ENCODE measurements at places on chromosomes 7 and 10.

DNA sequence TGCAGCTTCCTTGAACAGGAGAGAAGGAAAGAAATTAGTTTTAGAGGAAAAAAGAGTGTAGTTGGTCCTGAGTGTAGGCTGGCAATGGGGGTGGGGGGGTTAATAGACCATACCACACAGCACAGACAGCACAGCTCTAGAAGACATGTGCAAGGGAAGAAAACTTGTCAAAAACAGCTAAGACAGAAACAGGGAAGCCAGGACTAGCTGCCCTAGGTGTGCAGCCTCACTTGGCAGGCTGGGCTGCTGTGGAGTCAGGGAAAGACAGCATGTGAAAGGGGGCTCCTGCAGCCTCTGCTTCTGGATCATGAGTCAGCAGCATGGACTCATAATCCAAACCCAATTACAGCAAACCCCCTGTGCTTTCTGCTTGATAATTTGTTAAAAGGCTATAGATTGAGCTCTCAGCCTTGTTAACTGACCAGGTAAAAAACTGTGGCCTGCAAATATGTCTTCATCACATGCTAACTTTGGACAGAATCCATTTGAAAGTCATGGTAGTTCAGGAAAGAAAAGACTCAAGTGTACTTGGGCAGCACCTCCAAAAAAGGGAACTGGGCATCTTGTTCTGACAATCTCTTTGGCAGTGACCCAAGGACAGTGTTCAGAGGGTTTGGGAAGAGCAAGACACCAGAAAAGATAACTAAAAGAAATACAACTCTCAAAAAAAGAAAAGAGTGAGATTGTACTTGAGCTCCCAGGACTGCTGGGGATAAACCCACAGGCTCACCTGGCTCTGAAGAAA lies 142.2 kb upstream of the VWC2 start:
- no peak for DNase-seq

DNA sequence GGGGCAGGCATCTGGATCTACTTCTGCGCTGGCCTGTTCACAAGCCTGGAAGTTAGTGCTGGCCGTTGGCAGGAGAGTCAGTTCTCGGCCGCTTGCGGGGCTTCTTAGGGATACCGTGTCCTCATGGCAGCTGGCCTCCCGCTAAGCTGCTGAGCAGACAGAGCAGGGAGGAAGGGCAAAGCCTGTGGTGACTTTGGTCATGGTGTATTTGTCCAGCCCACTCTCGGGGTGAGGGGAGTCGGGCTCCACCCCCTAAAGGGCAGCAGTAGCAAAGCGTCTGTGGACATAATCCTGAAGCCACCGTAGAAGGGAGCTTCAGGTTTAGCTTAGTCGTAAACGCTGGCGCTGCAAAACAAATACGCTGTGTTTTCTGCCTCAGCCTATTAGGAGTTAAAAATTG lies 12.2 kb downstream of the UBE3C start:
- DNase-seq = peak; percentile 45

DNA sequence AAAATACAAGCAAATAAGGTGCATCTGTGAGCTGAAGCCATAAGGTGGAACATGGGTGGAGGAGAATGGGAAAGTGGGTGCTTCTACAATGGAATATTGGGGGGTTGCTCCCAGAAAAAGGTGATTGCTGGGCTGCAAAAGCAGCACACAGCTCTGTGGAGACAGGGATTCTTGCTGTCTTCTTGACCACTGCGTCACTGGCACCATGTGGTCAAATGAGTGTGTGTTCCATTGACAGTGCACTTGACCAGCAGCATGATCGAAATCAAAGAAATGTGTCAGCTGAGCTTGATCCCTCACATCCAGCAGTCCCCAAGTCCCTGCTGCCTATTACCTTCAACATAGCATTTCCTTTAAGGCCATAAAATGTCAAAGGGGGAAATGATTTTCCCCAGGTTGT lies 56.2 kb downstream of the GPR26 start:
- DNase-seq = no peak

GRCh38 chr10:84164442-84164841 lies 9.2 kb upstream of the GPR15LG start:
- no peak for DNase-seq

DNA sequence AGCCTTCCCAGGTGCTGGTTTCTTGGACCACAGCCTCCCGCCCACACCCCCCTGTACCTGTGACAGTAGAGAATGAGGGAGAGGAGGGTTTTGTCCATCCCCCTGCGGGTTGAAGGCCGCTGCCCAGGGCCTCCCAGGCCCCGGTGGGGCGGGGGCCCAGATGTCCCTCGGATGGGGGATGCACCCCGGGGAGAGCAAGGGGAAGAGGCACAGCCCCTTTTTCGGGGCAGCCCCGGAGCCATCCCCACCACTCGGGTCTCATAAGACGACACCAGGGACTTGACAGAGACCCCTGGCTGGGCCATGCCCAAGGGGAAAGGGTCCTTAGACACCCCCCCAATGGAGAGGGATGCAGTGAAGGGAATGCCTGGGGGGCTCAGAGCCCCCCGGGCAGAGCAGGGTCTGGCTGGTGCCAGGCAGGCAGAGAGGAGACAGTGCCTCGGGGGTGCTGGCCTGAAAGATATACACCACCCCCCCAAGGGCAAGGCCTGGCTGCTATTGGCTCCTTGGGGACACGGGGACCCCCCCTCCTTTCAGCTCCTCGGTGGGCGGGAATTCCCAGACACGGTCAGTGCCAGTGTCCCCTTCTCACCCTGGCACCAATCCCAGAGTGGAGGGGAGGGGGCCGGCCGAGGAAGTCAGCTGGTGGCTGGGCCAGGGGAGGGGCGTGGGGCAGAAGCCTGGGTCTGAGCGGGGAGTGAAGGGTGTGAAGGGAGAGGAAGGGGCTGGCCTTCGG lies 3.7 kb upstream of the SPACDR start:
- no peak for DNase-seq

- peak; percentile 47 for DNase-seq
Observed at GRCh38 chr7:98276241-98276761, 5.2 kb upstream of the BRI3 start.

DNA sequence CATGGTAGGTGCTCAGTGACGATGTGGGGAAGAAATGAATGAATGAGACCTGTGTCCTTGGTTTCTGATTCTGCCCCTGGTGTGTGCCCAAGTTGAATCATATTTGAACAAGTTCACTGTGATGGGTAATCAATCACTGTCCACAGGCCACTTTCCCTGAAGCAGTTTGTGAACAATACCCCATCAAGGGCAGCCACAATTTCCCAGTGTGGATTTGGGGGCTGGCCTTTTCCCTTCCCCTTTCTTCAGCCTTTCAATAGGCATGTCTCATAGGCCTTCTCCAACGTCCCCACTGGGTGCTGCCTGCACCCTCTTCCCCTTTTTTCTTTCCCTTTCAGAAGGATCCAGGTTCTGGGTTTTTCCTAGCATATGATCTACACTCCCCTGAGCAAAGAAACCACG lies 64.7 kb downstream of the CREB5 start:
- DNase-seq = no peak

DNA sequence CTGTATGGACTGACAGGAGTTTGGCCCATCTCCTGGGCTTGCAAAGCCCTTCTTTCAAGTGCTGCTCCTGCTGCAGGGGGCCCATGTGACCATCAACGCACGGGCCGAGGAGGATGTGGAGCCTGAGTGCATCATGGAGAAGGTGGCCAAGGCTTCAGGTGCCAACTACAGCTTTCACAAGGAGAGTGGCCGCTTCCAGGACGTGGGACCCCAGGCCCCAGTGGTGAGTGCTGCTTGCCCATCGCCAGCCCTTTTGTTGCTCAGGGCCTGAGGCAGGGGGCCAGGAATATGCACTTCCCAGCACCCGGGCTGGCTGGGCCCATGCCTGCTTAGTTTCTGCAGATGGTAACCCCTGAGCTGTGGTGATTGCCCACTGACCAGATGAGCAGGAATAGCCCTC lies 8.7 kb downstream of the PGAM2 start:
- DNase-seq = no peak

DNA sequence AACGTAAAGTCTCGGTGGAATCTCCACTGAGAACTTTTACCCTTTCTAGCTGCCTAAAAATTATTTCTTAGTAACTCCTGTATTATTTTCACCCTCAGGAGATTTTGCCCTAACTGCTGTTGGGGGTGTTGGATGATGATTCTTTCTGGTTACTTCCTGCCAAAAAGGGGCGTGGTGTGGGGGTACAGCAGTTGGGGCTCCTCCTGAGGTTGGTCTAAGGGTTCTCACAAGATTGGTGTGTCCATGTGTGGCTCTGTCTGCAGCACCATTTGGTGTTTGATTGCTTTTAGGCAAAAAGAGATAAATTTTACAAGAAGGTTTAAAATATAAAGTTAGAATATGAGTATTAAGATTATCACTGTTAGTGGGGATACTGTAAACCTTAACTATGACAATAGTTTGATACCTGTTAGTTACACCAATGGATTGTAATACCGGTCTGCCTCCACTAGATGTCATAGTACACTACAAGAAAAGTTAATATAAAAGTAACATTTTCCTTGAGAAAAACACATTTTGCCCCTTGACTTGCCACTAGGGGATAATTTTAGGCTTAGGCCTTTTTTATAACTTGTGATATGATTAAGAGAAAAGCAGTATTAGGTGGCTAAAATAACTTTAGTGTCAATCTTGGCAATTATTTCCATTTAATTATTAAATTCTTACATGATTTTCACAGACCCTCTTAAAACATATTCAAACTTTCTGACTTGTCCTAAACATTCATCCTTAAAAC lies 928.7 kb downstream of the IPMK start:
- peak; percentile 10 for DNase-seq

GRCh38 chr10:69089638-69090599 lies 2.0 kb downstream of the SRGN start:
- DNase-seq = no peak

- no peak for DNase-seq
Observed at GRCh38 chr7:99331002-99331401, 5.3 kb downstream of the ARPC1A start.

- DNase-seq = no peak
Observed at GRCh38 chr7:30503274-30504212, 1.1 kb downstream of the GGCT start.

DNA sequence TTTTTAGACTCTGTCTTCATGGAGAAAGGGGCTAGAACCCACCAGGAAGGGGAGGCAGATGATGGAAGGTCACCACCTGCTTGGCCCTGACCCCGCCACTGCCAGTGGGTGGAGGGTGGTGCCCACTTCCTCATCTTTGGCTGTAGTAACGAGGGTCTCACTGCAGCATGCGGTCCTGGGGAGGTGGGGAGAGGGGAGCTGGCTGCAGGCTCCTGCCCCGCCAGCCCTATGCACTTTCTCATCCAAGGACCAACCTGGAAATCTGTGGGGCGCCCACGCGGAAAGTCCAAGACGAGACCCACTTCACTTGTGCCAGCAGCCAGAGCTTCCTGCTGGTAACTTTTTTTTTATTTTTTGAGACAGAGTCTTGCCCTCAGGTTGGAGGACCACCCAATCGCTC lies 101.0 kb downstream of the CUX1 start:
- no peak for DNase-seq

- DNase-seq = no peak
Observed at GRCh38 chr10:129973674-129974059, 9.6 kb upstream of the EBF3 start.

DNA sequence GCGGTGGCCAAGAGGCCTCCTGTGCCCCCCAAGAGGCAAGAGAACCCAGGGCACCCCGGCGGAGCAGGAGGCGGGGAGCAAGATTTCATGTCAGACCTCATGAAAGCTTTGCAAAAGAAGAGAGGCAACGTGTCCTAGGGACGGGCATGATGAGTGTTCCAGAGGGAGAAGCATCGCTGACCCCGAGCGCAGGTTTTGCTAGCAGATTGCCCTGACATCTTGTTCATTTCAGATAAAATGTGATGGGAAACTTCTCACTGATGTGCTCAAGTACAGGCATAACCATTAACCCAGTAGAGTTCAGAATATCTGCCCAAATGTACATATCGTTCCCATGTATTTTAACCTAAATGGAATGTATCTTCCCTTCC lies 129.2 kb downstream of the APBB1IP start:
- DNase-seq = no peak

DNA sequence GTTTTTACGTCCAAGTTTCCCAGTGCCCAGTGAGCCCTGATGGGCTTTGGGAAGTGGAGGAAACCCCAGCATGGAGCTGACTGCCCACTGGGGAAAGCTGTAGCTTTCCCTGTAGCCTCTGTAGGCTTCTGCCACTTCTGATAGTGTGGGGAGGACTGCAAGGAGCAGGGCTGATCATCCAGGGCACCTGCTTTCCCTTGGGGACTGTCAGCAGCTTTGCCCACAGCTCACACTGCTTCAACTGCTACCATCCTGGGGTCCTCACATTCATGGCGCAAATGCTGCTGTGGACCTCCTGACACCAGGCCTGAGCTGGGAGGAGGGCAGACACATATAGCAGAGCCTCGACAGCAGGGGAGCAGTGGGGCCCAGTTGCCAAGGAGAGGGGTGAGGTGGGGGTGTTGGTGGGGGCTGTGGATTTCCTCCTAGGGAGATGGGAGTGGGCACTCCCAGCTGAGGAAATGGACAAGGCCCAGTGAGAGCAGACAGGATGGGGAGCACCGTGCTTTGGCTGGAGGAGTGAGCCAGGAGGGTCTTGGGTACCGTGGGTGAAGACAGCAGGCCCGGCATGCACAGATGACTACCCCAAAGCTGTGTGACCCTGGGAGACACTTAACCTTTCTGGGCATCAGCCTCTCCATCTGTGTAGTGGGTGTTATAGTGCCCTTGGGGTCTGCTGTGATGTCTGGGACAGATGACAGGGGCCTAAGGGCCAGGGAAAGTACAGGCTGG lies 16.2 kb downstream of the RAMP3 start:
- no peak for DNase-seq

DNA sequence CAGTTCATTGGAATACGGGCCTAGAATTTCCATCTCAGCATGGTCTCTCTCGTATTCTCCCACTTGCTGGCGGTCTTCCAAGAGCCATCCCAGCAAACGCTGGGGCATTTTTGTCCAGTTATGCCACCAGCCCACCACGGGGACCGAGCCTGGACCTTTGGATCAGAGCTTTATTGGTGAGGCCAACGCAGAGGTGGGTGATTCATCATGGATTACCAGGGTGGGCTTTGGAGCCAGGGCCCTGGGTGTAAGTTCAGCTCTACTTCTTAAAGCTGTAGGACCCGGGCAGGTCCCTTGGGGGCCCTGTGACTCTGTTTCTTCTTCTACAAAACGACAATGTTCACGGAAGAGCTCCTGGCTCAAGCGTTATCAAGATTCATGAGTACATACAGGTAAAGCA lies 22.7 kb upstream of the PITRM1 start:
- DNase-seq = no peak

DNA sequence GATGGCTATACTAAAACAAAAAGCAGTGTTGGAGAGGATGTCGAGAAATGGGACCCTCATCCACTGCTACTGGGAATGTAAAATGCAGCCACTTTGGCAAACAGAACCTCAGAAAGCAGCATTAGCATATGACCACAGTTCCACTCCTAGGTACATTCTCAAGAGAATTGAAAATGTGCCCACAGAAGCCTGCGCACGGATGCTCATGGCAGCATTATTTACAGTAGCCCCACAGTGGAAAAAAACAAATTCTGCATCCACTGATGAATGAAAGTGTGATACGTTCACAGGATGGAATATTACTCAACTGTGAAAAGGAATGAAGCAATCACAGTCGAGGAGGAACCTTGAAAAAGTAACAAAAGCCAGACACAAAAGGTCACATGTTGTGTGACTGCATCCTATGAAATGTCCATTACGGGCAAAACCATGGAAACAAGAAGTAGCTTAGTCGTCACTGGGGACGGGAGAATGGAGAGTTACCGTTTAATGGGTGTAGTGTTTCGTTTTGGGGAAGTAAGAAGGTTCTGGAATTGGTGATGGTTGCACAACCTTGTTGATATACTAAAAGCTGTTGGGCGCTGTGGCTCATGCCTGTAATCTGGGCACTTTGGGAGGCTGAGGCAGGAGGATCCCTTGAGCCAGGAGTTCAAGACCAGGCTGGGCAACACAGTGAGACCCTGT lies 2.5 kb upstream of the UPK3B start:
- no peak for DNase-seq

- no peak for DNase-seq
Observed at GRCh38 chr10:45553613-45554012, 119.0 kb downstream of the ZFAND4 start.
